Cardiac septum (tissue), 1 donor: ENCODE measurements at places on chromosomes 5 and 9. TPM values are rescaled to one million over a fixed set of nuclear protein-coding genes. Genes with fewer than 3 reads are reported as not detected.

DNA sequence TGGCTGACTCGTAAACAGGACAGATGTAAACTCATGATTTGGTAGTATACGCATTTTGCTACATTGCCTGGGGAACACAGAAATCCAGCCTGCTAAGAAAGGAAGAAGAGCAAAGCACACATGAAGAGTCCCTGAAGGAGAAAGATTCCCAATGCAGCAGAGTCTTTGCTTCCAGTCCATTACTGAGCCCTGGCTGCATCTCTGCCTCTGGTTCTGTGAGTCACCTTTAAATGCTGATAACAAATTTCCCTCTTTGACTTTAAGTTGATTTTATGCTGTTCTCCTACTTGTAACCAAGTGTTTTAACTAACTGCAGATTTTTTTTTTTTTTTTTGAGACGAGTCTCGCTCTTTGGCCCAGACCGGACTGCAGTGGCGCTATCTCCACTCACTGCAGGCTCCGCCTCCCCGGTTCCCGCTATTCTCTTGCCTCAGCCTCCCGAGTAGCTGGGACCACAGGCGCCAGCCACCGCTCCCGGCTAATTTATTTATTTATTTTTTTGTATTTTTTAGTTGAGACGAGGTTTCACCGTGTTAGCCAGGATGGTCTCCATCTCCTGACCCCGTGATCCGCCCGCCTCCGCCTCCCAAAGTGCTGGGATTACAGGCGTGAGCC, 8.5 kb upstream of the PRXL2C start:
- no peak for DNase-seq

Gene PCDHAC2
- 0.67 TPM for total RNA-seq

Gene SLC25A2
- total RNA-seq, result not detected

DNA sequence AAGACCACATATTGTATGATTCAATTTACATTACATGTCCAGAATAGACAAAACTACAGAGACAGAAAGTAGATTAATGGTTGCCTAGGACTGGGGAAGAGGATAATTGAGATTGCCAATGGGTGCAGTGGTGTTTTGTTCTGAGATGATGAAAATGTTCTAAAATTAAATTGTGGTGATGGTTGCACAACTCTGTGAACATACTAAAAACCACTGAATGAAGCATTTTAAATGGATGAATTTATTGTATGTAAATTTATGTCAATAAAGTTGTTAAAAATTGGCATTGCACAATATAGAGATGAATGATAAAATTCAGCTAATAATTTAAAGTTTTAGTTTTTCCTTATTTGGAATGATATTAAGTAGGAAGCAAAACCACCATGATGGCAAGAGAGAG, 109.5 kb upstream of the NR4A3 start:
- DNase-seq, result no peak

- DNase-seq, result no peak
Observed at GRCh38 chr9:34540827-34541226, 18.0 kb upstream of the ENHO start.

Gene PCDHGB2
- 16.2 TPM for total RNA-seq
